NCI-H1417 treated with DMSO at 0.1 percent for 48 hours (cell line): ENCODE measurements at places on chromosomes 4 and X.

DNA sequence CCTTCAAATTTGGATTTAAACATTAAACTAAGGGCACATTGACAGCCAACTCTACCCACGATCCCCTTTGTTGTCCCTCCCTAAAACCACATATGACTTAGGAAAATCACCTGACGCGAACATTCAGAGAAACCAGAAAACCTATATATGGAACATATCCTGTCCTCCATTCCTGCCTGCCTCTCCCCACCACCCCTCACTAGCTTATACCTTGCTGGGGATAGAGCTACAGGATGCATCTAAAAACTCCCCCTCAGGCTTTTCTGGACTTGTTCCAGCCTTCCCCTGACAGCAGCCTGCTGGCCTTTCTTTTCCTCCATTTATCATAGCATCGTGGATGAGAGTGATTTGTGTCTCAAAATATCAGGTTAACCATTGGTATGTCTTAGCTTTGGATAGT is 8.8 kb downstream of the STK26 start:
- no peak for DNase-seq

DNA sequence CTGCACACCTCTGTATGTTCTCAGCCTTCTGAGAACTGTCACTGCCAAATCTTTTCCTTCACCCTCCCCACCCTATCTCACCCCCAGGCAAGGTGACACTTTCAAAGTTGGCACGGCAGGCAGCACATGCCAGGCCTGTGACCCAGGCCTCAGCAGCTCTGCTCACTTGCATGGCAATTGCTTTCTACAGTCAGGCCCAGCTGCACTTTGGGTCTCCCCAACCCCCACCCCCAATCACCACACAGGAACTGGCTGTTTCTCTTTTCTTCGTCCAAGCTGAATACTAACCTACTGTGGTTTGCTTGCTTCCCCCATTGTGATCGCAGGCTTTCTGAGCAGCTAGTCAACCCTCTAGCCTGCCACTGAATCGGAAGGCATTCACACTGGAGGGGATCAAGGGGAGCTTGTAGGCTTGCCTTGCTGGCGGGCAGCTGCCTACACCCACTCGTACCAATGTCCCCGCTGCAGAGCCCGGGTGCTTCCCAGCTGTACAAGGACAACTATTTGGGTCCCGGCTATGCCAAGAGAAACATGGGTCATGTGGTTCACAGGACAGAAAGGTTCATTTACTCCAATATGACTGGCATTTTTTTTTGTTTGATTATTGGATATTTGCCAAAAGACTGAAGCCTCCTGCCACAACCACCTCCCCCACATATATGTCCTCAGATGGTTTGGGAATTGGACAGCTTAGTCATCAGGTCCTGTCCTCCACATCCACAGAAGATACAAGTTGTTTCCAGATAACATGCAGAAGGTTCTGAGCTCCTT is 28.1 kb downstream of the SLC25A43 start:
- DNase-seq = no peak

DNA sequence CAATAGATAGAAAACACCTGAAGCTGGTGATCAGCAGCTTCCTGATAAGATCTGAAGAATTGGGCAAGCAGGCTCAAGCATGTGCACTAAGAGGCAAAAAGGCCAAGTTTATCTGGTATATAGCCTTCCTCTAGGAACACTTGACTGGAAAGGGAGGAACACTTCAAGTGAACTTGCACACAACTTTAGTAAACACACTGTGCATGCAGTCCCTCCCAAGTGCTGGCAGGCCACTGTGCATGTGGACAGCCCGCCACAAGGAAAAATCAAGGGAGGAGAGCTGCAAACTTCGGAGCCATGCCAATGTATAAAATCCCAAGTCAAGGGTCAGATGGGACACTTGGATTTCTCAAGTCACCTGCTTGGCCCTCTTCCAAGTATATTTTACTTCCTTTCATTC is 645.8 kb upstream of the NDST4 start:
- no peak for DNase-seq

- no peak for DNase-seq
These were observed 636 bp downstream of the BCOR start for GRCh38 chrX:40097141-40097503.

GRCh38 chr4:187157380-187157958 is 433.8 kb upstream of the FAT1 start:
- DNase-seq = no peak

- no peak for DNase-seq
These were observed 7.3 kb upstream of the TMEM185A start for GRCh38 chrX:149638860-149639259.

DNA sequence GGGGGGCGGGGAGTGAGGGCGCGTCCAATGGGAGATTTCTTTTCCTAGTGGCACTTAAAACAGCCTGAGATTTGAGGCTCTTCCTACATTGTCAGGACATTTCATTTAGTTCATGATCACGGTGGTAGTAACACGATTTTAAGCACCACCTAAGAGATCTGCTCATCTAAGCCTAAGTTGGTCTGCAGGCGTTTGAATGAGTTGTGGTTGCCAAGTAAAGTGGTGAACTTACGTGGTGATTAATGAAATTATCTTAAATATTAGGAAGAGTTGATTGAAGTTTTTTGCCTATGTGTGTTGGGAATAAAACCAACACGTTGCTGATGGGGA is 1.1 kb downstream of the HTT start:
- DNase-seq = no peak

DNA sequence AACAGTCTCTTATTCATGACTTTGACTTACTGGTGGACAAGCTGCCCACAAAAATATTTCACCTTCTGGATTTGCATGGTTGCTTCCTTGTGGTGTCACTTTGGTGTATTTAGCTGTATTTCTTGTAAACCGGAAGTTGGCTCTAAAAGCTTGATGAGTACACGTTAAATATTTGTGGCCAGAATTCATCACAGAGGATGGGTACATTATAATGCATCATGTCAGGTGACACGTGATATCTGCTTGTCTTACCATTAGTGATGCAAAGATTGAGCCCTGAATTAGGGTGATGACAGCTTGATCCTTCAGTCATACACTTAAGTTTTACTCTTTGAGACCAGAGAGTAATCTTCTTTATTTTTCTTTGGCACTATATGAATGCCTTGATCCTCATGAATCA is 188.3 kb upstream of the RPS6KA3 start:
- DNase-seq = no peak

GRCh38 chrX:16476692-16477091 is 173.3 kb upstream of the S100G start:
- DNase-seq = no peak

DNA sequence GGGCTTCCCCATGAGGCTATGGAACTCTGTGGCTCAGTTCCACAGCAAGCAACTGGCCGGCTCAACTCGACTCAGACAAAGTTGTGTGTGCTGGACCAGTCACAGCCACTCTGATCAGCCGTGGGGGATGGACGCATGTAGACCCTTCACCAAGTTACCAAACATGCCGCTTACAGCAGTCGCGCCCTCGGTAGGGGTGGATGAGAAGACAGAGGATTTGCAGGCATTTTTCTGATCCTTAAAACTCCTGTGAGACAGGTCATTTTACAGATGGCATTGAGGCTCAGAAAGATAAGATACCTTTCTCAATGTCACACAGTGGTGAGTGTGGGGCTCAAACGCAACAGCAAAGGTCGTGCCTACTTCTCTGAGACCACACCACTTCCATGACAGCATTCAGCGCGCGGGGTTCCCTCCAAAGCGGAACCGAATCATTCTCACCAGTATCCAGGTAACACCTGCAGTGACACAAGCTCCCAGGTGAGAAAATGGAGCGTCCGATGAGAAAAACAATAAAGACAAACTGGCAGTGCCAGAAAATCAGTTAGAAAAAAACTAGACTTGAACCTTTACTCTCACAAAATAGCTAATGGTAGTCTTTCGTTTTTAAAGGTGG is 83.6 kb downstream of the RELL1 start:
- no peak for DNase-seq

DNA sequence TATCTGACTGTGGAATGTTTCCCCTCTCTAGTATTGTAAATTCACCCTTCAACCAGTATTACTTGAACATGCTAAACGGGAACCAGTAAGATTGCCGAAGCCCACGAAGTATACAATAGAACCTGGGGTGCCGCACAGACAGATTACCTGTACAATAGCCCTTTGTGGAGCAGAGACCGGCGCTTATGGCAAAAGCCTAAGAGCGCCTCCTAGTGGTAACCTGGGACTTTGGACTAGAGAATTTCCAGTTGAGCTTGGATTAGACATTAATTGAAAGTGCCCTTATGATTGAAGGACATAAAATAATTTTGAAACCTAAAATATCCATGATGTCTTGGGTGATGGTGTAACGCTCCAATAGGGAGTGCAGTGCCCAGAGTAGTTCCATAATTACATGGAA is 14.1 kb downstream of the ZNF157 start:
- peak; percentile 70 for DNase-seq
